ENCODE measurements at places on chromosomes 6 and 20.

GRCh38 chr6:109311471-109311870 lies 70.8 kb downstream of the CD164 start:
- DNase-seq = no peak

GRCh38 chr6:63188828-63189227 lies 22.4 kb upstream of the FKBP1C start:
- DNase-seq = no peak

GRCh38 chr6:46370622-46371021 lies 120.6 kb downstream of the RCAN2 start:
- DNase-seq = no peak

- DNase-seq = no peak
These were observed 150.2 kb downstream of the LRFN2 start for GRCh38 chr6:40436685-40437604.

DNA sequence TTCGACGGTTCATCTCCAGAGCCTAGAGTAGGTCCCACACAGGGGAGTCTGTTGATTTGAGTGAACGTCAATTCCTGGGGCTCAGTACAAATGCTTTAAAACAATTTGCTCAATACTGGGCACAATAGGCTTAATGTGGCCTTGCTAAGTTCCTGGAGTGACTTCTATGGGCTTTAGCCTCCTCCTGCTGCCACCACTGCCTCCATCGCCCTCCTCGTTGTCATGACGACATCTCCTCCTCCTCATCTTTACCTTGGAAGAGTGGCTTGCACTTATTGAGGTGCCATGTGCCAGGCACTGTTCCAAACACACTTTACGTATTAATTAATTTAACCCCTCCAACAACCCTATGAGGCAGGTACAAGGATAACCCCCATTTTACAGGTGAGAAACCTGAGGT lies 11.8 kb upstream of the ZMYND8 start:
- DNase-seq = no peak

GRCh38 chr6:82138075-82138791 lies 109.3 kb downstream of the IBTK start:
- no peak for DNase-seq

DNA sequence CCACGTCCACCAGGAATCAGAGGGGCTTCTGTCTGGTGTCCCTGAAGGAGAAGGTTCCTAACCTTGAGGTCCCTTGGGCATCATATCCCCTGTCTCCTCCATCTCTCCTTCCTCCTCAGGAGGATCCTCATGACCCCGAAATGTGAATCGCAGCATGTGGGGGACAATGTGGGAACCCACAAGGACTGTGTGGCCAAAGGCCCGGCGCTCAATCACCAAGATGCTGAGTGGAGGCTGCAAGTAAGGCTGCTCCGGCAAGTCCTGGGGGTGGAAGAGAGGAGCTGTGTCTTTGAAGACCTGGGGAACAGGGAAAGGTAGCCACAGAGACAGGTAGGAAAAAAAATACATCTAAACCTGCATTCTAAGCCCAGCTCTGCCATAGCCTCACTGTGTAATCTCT lies 36.4 kb upstream of the SPAG4 start:
- DNase-seq = no peak

DNA sequence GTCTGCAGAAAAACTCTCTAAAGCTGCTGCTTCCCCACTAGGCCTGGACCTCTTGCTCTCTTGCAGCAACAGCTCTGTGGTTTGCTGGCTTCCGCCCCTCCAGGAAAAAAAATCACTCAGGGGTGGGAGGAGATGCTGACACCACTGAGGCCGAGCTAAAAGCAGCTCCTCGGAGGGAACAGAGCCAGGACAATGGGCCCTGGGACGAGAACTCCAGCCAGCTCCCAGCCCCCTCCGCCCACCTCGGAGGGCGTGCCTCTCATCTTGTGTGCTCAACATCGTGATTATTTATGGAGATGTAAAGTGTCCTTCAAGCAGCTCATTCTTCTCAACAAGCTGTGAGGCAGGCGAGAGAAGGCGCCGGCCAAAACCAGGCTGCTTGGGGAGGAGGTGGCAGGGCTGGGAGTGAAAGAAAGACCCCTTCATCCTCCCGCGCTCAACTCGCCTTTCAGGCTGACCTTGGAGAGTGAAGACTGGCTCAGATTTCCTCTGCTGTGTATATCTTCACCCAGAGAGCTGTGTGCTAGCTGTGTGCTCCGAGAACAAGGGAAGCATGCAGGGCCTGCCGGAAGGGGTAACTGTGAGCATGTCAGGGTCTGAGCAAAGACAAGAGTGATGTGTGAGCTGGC lies 53.5 kb upstream of the LRFN2 start:
- DNase-seq = no peak

- DNase-seq = no peak
These were observed 97.5 kb downstream of the PFDN4 start for GRCh38 chr20:54305421-54305820.

- no peak for DNase-seq
These were observed 81.8 kb downstream of the SGK1 start for GRCh38 chr6:134235937-134236751.

DNA sequence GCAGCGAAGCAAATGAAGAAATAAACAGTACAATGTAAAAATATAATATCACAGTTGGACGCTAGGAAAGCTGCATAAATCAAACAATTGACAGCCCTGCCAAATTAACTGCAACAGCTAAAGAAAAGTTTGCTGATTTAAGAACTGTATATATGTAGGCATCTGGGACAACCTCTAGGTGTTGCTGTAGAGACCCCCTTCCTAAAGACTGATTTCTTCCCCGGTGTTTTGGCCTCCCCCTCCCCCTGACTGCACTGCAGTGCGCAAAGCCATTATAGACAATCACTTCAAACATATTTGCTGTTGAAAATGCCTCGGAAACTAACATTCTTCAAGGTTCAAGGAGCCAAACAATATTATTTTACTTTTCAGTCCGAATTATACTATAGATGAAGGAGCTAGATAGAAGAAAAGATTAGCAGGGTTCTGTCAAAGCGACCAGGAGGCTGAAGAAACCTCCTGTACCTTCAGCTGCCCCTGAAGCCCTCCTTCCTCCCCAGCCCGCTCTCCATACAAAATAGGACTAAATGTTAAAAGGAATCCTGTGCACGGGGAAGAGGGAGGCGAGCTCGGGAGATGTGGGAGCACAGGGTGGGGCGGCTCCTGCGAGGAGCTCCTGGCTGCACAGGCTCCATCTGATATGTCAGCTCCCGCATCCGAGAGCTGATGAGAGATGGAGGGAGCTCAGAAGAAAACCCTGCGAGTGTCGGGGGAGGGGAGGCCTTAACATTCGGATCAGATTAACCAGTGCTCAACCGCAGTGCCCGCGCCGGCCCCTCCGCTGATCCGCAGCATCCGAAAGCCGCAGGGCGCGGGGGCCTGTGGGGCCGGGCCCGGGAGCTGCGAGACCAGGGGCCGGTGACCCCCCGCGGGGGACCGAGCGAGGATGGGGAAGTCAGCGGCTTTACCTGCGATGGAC lies 822 bp downstream of the ELOVL4 start:
- DNase-seq = no peak

DNA sequence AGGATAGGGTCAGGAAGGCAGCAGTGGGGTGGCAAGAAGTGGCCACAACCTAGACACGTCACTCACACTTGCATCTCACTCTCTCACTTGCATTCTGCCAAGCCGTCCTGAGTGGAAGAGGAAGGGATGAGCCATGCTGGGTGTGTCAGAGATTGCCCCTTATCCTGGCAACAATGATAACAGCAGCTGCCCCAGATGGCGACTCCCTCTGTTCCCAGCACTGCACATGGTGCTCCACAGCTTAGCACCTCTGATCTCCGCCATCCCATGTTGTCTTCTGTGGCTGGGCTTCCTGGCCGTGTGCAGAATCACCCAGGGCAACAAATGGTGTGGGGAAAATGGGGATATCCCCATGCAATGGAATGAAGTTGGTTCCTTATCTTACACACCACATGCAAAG lies 11.1 kb downstream of the KCNB1 start:
- DNase-seq = no peak

GRCh38 chr6:105935416-105935815 lies 150.7 kb upstream of the PRDM1 start:
- DNase-seq = no peak

GRCh38 chr6:138336221-138336620 lies 41.5 kb upstream of the SMIM28 start:
- no peak for DNase-seq

GRCh38 chr6:170097505-170098427 lies 193.1 kb downstream of the DLL1 start:
- DNase-seq = no peak

DNA sequence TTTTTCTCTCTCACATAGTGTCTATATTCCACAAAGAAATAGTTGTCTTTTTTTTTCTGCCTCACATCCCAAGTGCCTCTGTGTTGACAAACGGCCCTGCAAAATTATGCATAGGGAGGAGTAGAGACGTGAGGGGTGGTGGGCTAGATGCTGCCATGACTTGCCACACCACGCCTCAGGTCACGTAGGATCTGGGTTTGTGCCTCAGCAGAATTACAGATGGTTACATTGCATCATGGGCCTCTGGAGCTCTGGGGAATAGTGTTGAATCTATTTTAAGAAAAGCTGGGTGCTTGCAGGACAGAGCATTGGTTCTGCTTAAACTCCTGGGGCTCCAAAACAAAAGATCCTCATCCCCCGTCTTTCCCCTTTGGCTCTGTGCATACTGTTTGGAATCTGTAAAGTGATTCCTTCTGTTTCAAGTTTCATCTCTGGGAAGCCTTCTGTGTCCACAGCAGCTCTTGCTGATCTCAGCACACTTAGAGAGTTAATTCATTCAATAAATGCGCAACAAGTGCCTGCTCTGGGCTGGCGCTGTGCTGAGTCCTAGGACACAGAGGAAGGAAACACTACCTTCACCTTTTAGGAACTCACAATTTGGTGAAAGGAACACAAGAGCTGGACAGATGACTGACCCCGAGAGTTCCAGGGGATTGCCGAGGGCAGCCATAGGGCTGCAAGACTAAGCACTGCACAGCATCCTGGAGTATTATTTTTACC lies 2.4 kb downstream of the FANCE start:
- no peak for DNase-seq

DNA sequence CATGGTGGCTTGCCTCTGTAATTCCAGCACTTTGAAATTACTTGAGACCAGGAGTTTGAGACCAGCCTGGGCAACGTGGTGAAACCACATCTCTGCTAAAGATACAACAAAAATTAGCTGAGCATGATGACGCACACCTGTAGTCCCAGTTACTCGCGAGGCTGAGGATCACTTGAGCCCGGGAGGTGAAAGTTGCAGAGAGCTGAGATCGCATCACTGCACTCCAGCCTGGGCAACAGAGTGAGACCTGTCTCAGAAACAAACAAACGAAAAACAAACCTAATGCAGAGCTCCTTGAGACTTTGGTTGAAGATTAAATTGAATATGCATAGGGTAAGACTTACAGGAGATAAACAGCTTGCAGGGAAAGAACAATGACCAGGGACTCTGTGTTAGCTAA lies 80.8 kb downstream of the SCAF8 start:
- no peak for DNase-seq

GRCh38 chr6:71114544-71114943 lies 157.7 kb upstream of the B3GAT2 start:
- DNase-seq = no peak

DNA sequence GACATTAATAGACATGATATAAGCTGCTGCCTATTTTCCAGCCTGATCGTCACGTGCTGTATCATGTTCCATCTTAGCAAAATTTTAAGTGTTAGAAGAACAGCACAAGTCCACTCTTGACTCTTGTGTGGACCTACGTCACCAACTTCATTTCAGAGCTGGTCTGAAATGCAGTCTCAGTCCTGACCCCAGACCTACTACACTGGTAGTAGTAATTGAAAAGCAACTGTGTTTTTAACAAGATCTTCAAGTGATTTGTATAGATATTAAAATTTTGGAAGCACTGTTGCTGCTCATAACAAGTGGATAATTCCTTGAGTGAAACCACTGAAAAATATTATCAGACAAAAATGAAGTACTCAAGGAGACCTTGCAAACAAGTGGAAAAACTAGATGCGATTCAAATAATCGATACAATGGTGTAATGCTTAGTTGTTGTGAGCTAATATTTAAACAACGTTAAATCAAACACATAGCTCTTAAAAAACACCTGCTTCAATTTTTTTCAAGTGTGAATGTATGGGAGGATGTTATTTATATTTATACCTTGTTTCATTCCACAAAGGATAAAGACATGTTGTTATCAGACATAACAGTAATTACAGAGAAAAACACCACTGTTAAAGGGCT lies 110.9 kb upstream of the JAG1 start:
- no peak for DNase-seq

DNA sequence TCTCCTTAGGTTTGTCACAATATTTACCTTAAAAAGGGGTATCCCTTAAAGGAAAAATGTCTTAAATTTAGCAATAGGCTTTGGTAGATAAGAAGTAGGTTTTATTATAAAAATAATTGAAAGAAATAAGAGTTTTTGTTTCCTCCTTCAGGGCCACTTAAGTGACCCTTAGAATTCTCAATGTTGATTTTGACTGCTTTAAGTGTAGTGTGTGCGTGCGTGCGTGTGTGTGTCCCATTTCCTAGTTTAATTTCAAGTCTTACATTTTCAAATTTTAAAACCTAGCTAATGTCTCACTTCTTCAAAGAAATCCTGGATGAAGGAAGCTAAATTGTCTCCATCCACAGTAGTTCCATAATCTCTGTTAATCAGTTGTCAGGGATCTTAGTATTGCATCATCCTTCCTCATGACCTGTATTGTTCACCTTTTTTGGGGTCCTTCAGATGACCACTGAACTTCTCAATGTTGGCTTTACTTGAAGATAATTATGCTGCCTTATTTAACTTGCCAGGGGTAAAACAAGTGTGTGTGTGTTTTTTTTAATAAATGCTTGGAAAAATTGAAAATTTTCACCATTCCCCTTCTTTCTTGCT lies 50.7 kb upstream of the TFB1M start:
- DNase-seq = no peak

DNA sequence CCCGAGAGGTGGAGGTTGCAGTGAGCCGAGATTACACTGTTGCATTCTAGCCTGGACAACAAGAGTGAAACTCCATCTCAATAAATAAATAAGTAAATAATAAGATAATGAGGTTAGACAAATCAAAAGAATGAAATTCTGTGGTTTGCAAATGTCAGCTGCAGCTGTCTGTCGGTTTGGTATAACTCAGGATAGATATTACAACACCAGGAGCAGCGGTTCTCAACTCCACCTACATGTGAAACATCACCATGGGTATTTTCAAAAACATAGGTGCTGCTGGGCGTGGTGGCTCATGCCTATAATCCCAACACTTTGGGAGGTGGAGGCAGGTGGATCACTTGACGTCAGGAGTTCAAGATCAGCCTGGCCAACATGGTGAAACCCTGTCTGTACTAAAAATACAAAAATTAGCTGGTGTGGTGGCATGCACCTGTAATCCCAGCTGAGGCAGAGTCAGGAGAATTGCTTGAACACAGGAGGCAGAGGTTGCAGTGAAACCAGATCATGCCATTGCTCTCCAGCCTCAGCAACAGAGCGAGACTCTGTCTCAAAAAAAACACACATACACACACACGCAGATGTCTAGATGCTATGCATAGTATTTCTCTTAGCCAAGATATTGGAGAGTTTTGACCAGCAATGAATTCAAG lies 126.1 kb upstream of the LAMP5 start:
- no peak for DNase-seq

DNA sequence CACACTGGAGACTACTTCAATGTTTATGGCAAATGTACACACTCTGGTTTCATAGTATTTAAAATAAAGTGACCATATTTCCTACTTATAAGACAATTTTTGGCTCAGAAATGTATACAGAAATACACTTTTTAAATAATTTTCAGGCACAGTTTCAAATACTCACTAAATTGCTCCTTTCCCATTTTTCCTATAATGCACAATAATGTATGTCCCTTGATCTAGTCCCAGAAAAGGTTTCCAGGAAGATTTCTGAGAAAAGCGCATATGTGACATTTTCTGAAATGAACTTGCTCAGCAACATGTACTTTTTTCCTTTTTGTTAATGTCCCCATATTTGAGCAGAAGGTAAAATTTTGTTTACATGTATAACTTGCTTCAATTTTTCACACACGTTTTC lies 591.4 kb downstream of the CD109 start:
- DNase-seq = no peak
